Heart left ventricle (tissue), 16 donors: ENCODE measurements at places on chromosomes 2 and 18.

DNA sequence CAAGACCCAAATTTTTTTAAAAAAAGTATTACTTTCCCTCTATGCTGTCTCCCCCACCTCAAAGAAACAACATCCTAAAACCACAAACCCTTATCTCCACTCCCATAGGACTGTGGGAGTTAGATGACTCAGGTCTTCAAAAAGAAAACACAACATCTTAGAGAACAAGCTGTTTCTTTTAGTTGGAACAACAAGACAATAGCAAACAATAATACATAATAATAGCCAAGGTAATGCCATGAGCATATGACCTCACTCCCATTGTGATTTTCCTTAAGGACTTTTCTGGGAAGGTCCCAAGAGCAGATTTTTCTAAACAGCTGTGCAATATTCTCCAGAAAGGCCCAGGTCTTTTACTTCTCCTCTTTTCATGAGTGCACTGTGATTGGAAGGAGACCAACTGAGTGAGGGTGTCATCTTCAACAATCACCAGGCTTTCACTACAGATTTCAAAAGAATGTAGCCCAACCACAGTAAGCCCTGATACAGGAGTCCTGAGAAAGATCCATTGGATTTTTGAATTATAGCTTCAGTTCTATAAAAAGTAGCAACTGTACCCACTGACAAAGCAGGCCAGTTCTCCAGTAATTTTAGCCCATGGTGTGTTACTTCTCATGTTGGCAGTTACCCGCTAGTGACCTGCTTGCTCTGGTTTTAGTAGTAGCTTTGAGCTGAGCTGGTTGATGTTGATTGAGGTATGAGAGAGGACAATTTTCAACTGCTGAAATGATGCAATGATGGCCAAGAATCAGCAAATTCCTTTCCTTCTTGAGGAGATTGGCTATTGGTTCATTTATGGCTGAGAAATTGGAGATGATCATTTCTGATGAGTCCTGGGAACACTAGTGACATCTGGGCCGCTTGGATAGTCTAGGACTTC lies 144.5 kb upstream of the TCF4 start:
- DNase-seq: no peak

GRCh38 chr2:71897836-71898235 lies 249.8 kb downstream of the CYP26B1 start:
- no peak for DNase-seq

DNA sequence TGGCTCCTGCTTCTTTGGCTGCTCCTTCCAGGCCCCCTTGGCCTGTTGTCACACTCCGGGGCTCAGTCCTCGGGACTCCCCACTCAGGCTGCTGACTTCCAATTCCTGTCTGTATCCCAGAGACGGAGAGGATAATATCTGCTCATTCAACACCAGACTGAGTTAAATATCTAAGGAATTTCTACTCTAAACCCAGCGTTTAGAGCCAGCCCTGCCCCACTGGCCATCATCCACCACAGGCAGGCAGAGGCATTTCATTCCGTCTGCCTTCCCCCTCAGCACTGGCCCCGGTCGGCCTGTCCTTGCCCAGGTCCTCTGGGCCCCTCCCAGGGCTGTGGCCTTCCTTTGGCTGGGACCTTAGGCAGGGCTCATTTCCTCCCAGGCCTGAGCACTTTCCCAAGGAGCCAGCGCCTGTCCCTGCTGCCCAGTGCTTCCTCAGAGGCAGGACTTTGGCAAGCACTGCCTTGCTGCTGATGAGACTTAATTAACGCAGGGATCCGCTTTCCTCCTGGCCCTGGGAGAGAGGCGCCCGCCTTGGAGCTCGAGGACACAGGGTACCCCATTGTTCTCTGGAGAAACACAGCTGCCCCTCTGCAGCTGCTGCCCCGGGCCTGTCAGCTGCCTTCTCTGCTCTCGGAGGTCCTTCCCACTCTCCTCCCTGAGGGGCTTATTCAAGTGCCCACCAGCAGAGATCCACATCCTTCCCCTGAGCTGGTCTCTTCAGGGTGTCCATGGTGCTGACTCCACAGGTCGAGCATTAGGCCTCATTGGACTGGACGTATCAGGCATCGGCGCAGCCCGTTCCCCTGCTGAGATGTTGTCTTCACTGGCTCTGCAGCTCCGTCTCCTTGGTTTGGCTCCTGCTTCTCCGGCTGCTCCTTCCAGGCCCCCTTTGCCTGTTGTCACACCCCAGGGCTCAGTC lies 42.8 kb downstream of the ATOH8 start:
- peak; percentile 75 for DNase-seq

GRCh38 chr2:74384051-74384450 lies 3.9 kb upstream of the DCTN1 start:
- DNase-seq: no peak

DNA sequence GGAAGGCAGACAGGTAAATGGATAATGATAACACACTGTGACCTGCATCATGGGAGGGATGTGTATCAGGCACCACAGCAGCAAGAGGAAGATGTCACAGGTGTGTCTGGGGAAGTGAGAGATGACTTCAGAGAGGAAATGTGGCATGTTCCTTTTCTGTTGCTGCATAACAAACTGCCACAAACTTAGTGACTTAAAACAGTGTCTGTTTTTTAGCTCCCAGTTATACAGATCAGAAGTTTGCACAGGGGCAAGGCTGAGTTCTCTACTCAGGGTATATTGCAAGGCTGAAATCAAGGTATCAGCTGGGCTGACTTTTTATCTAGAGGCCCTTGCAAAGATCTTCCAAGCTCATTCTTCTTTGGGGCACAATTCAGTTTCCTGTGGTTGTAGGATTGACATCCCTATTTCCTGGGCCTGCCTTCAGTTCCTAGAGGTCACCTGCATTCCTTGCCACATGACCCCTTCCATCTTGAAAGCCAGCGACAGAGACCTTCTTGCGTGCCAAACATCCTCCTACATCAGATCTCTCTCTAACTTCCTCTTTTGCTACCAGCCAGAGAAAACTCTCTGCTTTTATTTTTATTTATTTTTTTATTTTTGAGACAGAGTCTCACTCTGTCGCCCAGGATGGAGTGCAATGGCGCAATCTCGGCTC lies 2.1 kb upstream of the MAP3K2 start:
- no peak for DNase-seq

GRCh38 chr2:69830045-69830905 lies 815 bp downstream of the GMCL1 start:
- DNase-seq: peak; percentile 20

DNA sequence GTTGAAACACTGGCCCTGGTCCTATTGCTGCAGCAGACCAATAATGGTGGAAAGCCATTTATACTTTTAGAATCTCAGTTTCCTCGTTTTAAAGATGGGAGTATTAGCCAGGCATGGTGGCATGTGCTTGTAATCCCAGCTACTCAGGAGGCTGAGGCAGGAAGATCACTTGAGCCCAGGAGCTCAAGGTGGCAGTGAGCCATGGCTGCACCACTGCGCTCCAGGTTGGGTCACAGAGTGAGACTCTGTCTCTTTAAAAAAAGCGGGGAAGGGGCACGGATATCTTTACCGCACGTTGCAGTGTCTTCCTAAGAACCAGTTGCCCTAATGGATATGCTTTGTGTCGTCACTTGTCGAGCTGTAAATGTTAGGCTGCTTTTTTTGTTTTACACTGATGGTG lies 8.3 kb downstream of the MTCL1 start:
- no peak for DNase-seq

DNA sequence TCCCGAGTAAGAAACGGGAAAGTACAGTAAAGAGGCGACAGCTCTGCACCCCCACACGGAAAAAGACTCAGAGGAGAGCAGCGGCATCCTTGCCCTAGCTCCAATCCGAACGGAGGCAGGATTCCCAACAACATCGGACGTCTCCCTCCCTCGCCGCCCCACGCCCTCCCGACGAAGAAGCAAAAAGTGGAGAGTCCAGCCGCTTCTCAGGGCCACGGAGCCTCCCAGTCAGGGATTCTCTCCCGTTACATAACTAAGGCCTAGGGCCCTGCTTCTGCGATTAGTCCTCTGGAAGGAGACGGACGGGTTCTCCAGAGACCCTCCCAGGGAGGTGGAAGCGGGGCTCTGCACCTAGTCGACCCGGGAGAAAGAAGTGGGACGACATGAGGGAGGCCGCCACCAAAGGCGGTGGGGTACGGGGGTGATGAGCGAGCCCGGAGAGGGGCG lies 587 bp downstream of the SUMO1 start:
- DNase-seq: peak; percentile 27

DNA sequence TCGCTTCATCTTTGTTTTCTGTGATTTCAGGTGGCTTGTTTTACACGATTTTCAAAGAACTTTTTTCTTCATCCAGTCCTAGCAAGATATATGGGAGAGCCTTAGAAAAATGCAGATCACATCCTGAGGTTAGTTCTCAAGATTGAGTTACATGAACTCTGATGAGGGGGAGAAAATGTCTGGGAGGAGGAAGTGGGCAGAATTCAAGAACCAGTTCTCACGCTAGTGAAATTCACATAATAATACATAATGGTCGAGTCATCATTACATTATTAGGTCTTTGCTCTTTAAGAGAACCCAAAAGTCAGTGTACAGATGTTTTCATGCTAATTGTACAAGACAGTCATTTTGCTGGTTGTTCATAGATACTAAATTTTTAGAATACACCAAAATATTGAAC lies 7.0 kb downstream of the TIMM21 start:
- no peak for DNase-seq

GRCh38 chr2:54330926-54331835 lies 75.2 kb upstream of the TSPYL6 start:
- DNase-seq: no peak

GRCh38 chr2:202510911-202511310 lies 123.9 kb upstream of the FAM117B start:
- DNase-seq: no peak

- no peak for DNase-seq
Observed at GRCh38 chr2:24832073-24832461, 38.8 kb downstream of the CENPO start.

DNA sequence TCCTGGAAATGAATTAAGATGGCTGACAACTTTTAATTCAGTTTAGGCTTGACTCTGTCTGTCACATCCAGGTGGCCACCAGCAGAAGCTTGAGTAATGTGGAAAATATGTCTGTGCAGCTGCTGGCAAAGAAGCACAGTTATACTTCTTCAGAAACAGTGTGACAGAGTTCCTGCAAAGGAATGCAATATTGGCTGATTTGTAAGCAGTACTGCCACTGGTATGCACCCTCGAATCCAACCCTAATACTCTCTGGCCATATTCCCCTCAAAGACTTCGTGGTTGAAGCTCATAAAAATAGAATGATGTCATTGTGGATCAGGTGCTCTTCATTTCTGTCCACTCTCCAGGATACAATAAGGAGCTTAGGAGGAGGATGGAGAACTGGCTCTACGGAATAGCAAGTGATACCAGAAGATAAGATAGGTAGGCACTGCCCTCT lies 86.2 kb downstream of the METTL8 start:
- no peak for DNase-seq

DNA sequence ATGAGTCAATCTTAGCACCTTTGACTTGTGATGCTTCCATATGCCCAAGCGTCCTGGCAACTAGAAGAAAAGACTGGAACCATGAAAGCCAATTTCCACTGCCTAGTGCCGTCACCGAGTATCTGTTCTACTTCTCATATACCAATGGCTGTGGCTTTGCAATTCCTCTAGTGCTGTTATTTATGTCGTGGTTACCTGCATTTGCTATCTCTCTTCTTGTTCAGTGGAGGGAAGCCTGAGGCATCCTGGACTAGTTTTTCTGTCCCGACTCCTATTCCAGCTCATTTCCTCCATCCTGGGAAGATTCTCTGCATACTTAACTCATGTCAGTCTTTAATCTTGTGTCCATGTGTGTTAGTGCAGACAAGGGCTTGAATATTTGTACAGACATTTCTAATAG lies 117.9 kb downstream of the FEZ2 start:
- DNase-seq: no peak

DNA sequence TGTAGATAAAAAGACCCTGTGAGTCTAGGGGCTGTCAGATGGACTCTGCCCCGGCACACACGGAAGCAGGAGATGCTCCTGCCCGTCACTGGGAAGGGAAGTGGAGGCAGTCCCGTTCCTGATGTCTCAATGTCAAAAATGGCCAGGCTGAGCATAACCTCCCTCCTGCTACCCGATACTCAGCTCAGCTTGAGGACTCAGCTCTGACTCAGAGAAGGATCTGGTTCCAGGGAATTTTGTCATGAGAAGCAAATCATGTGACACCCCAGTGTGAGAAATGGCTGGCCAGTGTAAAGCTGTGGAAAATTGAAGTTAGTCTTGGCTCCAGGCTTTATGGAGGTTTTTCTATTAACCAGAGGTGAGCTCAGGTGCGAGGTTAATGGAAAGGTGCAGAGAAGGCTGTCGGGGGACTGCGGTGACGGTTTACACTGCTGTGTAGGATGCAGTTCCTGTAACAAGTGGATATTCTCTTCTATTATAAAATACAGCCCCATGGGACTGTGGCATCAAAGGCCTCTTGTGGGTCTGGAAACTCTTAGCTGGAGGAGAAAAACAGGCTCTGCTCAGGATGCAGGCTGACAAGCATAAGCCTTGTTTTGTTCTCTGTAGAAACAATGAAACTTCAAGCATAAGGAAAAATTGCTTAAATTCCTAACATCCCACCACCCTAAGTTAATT lies 24.7 kb upstream of the AGAP1 start:
- no peak for DNase-seq

- no peak for DNase-seq
Observed at GRCh38 chr18:74524097-74524496, 10.2 kb upstream of the CNDP1 start.
